ENCODE measurements at places on chromosomes 4 and X.
A peak's percentile ranks its signal among the peaks of the same experiment; 100 is the strongest.

- DNase-seq, result no peak
These were observed 324.7 kb downstream of the LDB2 start for GRCh38 chr4:16573739-16574138.

- peak; percentile 71 for DNase-seq
These were observed 2.8 kb upstream of the CPLX1 start for GRCh38 chr4:828641-829271.

GRCh38 chr4:8543623-8544022, 36.6 kb upstream of the GPR78 start:
- DNase-seq, result no peak

DNA sequence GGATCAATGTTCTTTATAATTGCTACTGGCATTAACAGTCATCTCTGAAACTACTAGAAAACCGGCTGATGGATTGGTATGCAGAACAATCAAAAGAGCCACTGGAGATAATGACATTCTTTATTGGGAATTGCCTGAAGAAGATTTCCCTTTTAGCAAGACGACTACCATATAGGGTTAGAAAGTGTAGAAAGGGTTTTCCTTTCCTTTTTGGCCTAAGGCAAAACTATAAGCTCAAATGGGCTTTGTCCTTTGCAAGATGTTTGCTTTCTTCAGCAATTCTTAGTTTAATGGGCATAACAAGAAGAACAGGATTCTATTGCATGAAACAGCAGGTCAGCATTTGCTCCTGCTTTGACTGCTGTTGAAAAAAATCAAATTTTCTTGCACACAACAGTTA, 214.2 kb upstream of the PCDH10 start:
- DNase-seq, result peak; percentile 16

- no peak for DNase-seq
These were observed 16.4 kb downstream of the TCEANC start for GRCh38 chrX:13669246-13669737.

GRCh38 chr4:113979905-113980615, 613 bp upstream of the ARSJ start:
- peak; percentile 82 for DNase-seq

GRCh38 chr4:56823933-56824600, 2.6 kb upstream of the SPINK2 start:
- no peak for DNase-seq

GRCh38 chr4:65021149-65021548, 611.9 kb upstream of the TECRL start:
- no peak for DNase-seq

GRCh38 chr4:7027284-7027683, 15.9 kb upstream of the TADA2B start:
- DNase-seq, result no peak

DNA sequence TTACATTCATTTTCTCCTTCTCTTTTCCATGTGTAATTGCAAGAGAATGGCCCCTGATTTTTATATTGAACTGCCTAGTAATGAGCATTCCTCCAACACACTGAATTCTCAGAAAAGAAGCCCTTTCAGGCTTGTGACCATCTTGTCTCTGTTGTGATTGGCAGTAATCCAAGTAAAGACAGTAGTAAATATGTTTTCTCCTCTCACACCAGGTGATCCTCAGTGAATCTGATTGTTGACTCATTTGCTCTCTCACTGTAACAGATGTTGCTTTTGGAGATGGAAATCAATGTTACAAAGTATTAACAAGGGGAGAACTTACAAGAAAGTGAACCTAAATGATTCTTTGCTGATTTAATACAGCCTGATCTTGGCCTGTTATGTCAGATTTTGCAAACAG, 271.0 kb downstream of the AFF2 start:
- DNase-seq, result no peak

DNA sequence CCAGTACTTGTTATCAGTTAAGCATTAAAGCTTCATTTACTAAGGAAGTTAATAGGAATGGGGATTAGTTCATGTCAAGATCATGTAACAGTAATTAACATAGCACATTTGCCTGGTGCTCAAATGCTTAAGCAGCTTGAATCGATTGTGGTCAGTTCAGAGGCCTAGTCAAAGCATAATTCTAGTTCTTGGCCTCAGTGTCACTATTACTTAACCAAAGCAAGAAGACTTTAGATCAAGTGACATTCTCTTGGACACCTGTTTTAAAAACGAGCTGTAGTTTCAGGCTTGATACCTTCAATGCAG, 115.2 kb upstream of the BMPR1B start:
- DNase-seq, result no peak

- no peak for DNase-seq
These were observed 10.7 kb upstream of the ADH5 start for GRCh38 chr4:99099311-99099710.

DNA sequence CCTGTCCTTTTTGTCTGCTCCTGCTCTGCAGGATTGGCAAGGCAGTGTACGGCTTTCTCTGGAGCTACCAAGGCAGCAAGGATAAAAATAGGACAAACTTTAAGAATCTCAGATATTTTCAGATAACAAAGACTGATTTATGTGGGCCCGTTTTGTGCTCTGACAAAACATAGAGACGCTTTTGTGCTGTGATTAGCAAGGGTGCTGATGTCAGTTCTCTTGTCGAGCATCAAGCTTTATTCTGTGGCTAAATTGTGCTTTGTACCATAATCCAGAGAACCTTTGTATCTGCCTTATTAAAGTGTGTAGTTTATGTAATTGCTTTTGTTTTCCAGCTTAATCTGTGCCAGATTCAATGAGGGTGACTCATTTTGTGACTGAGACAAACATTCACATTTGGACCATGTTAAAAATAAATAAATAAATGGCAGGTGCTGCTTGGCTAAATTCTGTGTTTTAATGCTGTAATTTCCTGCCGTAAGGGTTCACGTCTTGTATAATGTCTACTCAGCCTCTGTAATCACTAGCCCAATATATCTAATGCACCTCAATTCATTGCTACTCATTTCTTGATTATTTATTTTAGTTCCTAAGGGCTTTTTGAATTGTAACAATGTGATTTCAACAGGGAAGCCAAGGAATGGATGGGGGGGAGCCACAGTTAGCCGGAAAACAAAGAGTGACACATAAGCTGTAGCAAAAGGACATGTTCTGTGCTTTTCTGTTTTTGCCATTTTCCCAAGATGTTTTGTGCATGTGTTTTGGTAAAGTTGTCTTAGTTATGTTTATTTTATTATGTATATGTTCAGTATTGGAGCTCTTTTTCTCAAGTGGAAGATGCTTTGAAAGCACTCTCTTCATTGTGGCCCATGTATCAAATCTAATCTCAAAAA, 75.1 kb downstream of the GAB1 start:
- no peak for DNase-seq

- peak; percentile 9 for DNase-seq
These were observed 59.2 kb upstream of the SLC39A8 start for GRCh38 chr4:102404431-102404969.

DNA sequence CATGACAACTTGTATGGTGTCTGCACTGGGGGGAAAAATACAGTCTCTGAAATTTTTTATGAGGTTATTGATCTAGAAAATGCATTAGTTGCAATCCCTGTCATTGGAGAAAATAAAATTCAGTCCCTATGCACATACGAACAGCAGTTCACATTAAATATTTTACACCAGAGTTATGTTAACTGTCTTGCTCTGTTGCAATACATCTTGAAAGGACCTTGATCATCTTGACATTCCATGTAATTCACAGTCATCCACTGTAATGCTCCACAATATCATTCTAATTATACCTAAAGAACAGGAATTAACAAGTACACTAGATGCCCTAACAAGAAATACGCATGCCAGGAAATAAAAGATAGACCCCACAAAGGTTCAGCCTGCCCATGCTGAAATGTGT, 934.6 kb upstream of the PCDH10 start:
- no peak for DNase-seq

- DNase-seq, result no peak
These were observed 142.1 kb downstream of the APBB2 start for GRCh38 chr4:41072021-41072777.

DNA sequence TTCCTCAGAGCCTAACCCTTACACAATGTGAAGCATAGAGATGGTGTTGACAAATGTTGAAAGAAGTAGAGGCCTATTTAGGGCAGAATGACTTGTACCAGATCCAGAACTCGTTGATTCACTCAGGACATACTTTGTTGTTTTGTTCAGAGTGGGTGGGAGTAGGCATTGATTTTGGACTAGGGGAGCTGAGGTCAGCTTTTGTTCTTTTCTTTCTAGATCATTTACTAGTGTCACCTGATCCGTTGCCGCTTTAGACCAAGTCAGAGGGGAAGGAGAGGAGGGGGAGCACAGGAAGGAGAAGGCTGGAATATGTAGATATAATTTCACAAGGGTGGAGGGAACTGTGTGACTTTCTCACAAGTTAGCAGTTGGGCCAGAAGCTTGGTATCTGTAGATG, 282.4 kb upstream of the GPC4 start:
- DNase-seq, result no peak

GRCh38 chrX:111504941-111505340, 6.5 kb upstream of the SERTM2 start:
- no peak for DNase-seq

DNA sequence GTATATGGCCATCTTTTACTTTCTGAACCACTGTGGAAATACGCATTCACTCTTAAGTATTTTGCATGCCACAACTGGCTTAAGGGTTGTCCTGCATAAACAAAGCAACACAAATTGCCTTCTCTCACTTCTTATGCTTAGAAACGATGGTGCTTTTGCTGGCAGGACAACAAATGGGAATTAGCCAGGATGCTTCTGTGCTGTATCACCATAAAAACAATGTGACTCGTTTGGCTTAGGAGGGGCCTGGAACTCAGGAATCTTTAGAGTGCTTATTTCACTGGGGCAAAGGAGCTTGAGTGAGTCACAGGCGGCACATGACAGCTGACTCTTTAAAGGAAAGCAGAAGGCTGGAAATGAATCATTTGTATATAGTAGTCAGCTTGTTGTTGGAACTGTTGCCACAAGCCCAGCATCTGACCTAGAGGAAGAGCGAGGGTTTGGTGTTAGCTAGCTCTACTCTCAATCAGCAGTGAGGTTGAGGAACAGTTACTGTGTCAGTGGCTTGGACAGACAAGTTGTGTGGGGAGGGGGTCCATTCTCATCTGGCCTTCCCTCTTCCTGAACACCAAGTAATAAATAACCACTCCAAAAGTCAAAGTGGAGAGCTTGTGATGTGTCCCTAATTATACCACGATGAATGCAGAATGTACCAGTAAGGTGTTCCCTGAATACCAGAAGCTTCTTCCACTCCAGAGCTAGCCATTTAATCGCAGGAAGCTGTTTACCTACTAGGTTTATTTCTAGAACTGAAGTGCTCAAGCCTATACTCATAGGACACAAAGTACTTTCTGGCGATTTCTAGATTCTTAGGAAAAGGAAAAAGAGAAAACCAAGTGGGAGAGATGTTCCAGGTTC, 293.1 kb downstream of the CAMK2D start:
- DNase-seq, result peak; percentile 74

GRCh38 chr4:146105464-146105863, 70.1 kb upstream of the LSM6 start:
- no peak for DNase-seq

- DNase-seq, result no peak
These were observed 39.5 kb downstream of the CD40LG start for GRCh38 chrX:136687457-136687856.

DNA sequence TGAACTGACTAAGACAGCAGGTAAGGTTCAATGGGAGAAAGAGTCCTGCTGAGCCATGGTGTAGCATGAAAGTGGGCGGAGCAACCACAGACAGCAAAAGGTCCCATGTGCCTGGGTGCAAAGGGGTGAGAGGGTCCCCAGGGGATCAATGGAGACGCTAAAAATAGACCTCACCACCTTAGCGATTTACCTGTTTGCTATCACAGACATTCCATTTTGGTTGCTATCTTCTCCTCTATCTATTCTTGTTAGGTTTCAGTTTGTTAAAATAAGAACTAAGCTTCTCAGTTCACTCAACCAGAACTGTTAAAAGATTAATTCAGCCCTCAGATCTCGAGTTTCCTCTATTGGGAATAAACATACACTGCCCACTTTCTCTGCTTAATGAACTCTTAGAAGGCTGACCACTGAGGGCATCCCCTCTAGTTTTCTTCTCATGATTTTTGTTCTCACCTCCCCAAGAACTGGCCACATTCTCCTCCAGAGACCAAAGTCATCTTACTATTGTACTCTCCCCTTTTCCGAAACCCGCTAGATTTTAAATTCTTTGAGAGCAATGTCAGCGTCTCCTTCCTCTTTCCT, 136.7 kb downstream of the PARM1 start:
- no peak for DNase-seq

DNA sequence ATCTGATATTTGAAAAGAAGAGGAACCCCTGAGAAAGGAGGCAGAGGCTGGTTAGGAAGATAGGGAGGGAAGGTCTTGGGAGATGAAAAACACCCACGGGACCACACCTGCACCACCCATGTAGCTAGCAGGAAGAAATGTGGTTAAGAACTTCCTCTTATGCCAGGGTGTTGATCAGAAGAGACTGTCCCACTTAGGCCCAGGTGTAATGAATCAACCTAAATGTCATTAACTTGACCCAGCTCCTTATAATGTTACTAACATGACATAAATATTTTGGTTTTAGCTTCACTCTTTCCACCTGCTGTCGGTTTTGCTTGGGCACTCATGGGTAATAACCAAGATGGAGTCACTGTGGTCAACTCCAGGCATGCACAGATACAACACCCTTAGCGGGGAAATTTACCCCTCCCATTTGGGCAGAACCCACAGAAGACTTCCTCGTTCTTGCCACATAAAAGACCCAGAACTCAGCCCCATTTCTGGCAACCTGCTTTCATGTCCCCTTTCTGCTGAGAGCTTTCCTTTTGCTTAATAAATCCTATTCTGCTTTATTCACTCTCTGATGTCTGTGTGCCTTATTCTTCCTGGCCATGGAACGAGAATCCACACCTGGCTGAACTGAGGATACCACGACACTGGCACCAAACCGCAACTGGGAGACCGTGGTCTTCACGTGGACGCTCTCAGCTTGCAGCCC, 46.8 kb downstream of the ZNF141 start:
- DNase-seq, result no peak

GRCh38 chr4:14167876-14168510, 540.5 kb upstream of the BOD1L1 start:
- no peak for DNase-seq

DNA sequence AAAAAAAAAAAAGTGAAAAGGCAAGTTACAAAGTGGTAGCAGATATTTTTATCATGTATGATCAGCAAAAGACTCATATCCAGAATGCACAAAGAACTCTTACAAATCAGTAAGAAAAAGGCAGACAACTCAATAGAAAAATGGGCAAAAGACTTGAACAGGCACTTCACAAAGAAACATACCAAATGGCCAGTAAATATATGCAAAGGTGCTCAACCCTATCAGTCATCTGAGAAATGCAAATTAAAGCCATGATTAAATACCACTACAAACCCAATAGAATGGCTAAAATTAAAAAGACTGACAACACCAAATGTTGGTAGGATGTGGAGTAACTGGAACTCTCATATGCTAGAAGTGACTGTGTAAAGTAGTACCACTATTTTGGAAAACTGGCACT, 45.4 kb downstream of the CHST7 start:
- no peak for DNase-seq
